ENCODE measurements at places on chromosomes 11 and 22. TPM values are rescaled to one million over a fixed set of nuclear protein-coding genes. Genes with fewer than 3 reads are reported as not detected.

Gene ZNF408
- total RNA-seq, result 12.1 TPM

Gene OR4D5
- not detected for total RNA-seq

Gene ZNF202
- total RNA-seq, result 6.4 TPM

Gene KCNQ1
- not detected for total RNA-seq

Gene MS4A6E
- total RNA-seq, result not detected

Gene CRYAB
- total RNA-seq, result 11.0 TPM

Gene PHOX2A
- not detected for total RNA-seq

Gene MMP27
- total RNA-seq, result not detected

Gene CST6
- total RNA-seq, result not detected

Gene SPTBN2
- 1.3 TPM for total RNA-seq

Gene ART1
- not detected for total RNA-seq

Gene EI24
- 69.3 TPM for total RNA-seq

Gene OTOG
- not detected for total RNA-seq

Gene GTPBP1
- total RNA-seq, result 31.2 TPM

Gene FGF3
- not detected for total RNA-seq

Gene CLTCL1
- total RNA-seq, result 16.4 TPM

Gene APOL4
- total RNA-seq, result not detected

Gene LARGE1
- total RNA-seq, result 15.5 TPM

Gene APLNR
- total RNA-seq, result not detected

Gene MGAT3
- 0.64 TPM for total RNA-seq

Gene ALG9
- total RNA-seq, result 35.8 TPM

Gene PLAAT2
- not detected for total RNA-seq

Gene TRPM5
- total RNA-seq, result not detected

Gene ACTN3
- total RNA-seq, result not detected
